ENCODE measurements at places on chromosomes 2 and 18. TPM values are rescaled to one million over a fixed set of nuclear protein-coding genes. Genes with fewer than 3 reads are reported as not detected.

DNA sequence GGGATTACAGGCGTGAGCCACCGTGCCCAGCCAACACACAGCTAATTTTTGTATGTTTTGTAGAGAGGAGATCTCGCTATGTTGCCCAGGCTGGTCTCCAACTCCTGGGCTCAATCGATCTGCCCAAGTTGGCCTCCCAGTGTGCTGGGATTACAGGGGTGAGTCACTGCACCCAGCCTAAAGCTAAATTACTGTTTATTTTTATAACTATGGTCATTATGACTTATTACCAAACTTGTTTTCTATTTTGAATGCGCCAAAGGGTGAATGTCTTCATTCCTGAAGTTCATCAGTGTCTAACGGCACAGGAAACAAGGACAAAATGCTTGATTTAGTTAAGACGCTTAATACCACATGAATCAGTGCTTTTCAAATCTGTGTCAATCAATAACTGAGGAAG is 38.9 kb upstream of the GREB1L start:
- no peak for DNase-seq

- DNase-seq = no peak
These were observed 37.2 kb downstream of the YPEL5 start for GRCh38 chr2:30184035-30184434.

- no peak for DNase-seq
These were observed 112.8 kb upstream of the RASGRP3 start for GRCh38 chr2:33363325-33364298.

- DNase-seq = peak; percentile 40
These were observed 25.0 kb downstream of the DCDC2C start for GRCh38 chr2:3728104-3729054.

DNA sequence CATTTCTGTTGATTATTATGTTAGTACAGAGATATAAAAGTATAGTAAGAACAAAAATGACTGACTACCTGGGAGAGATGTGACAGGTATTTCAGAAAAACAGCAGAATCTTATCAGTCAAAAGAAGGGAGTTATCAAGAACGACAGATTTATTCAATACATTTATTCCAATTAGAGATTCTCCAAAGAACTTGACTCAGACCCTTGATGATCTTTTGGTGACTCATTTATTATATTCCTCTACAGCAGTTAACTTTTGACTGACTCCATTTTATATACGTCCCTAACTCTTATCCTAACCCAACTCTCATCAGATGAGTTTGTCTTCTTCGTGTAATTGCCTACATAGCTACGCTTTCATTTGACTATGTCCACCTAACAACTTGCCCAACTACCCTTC is 91.1 kb downstream of the C2orf74 start:
- DNase-seq = no peak

DNA sequence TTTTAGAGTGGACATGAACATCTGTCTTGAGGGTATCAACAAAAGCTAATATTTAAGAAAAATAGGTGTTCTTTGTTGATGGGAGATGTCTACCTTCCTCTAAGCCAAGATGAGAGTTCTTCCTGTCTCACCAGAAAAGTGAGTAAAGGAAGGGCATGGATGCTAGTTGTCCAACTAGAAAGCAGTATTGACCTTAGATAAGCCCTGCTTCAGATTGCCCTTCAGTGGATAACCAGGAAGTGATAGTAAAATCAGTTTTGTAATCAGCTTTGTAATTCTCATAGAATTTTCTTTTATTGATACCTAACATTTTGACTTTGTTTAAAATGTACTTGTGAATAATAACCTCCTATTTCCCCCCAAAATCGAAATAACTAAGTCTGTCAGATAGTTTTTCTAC is 134.7 kb downstream of the ZNF407 start:
- DNase-seq = no peak

DNA sequence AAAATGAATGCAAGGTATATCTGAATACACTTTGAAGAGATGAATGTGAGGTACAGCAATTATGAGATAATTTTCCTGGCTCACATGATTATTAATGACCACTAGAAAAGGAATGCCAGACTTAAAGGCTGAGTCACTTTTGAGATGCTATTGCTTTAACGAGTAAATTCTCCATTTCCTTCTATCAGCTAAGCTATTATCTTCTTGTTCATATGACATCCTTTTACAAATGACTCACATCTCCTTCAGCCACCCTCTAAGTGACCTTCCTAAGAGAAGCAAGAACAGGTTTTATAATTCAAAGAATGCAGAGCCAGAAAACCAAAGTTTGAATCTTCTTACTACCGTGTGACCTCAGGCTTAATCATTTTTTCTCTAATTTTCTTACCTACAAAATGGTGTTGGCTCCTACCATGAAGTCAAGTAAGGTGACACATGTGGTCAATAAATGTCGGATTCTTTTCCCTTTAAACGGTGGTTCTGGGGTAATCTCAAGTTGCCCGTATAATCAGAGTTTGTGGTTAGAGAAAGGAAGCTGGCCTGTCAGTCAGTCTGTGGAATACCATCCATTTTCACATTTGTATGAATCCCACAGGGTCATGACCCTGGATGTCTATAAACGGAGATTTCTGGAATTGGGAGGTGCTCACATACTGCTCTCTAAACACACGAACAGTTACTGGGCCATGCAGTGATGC is 184.0 kb upstream of the PID1 start:
- no peak for DNase-seq

DNA sequence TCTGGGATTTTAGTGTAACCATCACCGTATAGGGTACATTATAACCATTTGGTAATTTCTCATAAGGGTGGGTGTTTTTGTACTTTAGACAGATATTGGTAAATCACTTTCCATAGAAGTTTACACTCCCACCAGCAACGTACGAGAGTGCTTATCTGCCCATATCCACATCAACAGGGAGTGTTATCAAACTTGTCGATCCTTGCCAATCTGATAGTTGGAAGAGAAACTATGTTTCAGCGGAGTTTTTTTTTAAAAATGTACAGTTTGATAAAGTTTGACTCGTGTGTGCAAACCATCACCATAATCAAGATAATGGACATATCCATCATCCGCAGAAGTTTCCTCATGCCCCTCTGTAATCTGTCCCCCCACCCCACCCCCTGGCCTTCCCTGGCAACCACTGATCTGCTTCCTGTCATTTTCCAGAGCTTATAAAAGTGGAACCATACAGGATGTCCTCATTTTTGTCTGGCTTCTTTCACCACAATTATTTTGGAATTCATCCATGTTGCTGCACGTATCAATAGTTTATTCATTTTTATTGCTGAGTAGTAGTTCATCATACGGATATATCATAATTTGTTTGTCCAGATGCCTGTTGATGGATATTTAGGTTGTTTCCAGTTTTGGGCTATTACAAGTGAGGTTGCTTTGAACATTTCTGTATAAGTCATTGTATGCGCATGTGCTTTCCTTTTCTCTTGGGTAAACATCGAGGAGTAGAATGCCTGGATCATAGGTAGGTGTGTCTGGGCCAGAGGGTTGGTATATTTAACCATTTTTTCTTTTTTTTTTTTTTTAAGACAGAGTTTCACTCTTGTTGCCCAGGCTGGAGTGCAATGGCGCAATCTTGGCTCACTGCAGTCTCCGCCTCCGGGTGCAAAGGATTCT is 18.6 kb downstream of the GLI2 start:
- DNase-seq = no peak

- no peak for DNase-seq
These were observed 55.0 kb downstream of the KIF1A start for GRCh38 chr2:240765007-240765406.

- peak; percentile 17 for DNase-seq
These were observed 170.0 kb downstream of the CERS6 start for GRCh38 chr2:168626096-168626495.

- no peak for DNase-seq
These were observed 592.2 kb upstream of the SYT4 start for GRCh38 chr18:43869451-43870008.

- no peak for DNase-seq
These were observed 370.7 kb upstream of the SYT4 start for GRCh38 chr18:43648002-43648401.

DNA sequence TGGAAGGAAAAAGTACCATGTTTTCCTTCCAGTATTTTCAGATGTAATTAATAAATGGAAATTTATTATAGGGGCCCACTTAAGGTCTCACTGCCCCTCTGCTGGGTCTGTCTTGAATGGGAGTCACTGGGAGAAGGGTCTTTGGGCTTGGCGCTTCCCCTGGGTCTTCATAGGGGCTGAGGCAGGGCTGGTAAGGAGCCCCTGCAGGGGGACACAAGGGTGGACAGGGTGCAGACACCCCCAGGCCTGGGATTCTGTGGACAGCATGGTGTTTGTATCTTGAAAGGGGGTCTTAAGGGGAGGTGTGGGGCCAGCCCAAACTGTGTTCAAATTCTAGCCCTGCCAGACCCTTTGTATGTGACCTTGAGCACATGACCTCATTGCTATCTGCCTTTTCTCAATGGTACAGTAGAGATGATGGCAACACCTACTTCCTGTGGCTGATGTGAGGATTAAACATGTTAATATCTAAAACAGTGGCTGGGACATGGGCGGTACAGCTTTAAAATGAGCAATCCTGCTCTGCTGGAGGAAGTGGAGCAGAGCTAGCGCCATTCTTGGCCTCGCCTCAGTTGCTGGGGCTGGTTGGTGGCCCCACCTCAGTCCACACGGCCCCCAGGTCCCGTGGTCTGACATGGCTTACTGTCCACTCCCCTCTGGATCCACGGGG is 71.6 kb downstream of the GNAL start:
- DNase-seq = no peak

- no peak for DNase-seq
These were observed 117.3 kb upstream of the SEC11C start for GRCh38 chr18:59022167-59022945.

DNA sequence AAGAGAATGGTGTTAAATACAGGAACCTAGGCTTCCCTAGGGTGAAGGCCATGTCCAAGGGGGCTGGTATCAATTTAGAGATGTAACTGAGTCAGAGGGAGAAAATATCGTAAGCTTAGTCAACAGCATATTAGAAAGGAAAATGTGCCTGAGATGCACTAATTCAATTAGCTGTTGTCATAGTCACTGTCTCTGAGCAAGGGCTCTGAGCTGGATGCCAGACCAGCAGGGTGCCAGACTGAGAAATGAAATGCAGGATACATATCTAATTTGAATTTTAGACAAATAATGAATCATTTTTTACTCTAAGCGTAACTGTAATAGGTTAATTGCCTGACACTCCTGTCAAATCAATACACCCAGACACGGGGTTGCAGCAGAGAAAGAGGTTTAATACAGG is 11.4 kb upstream of the SLC35F6 start:
- DNase-seq = no peak

Gene DQX1
- 1.3 TPM for total RNA-seq

Gene CXCR1
- total RNA-seq = not detected

All from HT-29 (cell line).